ENCODE measurements at places on chromosomes 3 and 15.

DNA sequence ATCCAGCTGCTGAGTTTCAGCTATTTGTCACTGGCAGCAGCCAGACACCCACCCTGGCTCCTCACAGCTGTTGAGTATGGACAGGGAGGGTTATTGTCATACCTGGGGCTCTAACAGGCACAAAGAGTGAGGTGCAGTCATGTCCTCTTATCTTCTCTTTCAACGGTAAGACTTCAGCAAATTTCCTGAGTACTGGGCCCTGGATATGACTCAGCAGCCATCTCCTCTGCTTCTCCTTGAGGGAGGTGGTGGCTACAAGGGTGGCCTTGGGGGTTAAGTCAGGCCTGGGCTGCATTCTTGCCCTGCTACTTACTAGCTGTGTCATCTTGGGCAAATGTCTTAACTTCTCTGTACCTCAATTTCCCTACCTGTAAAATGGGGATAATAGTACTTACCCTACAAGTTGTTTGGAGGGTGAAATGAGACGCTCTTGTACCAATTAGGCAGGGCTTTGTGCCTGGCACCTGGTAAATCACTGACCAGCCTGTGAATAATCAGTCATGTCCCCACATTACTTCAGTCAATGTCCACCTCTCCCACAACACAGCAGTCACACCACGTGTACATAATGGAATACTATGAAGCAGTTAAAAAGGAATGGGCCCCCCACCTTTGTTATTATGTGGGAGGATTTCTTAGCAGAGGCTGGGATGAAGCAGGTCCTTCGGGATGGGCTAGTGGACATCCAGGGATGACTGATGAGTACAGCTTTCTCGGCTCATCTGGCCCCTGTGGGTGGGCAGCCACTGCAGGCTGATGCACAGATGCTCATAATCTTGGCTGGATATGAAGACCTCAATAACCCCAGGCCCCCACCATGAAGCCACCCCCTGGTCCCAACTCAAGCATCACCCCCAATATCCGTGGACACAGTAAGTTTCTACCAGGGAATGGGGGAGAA lies 528.8 kb downstream of the SHQ1 start:
- no peak for DNase-seq

DNA sequence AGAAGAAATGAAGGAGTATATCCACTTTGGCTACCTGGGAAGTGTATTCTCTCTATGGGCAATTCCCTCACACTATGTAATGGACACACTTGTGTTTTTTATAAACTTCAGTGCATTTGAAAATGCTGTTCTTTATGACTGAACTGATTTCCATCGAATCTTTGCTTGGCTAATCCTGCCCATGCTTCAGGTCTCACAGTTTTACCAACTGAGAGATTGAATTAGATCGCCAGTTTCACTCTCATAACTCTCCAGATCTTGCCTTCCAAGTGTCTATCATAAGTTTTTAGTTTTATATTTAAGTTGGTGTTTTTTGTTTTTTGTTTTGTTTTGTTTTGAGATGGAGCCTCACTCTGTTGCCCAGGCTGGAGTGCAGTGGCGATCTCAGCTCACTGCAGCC lies 73.5 kb upstream of the MBNL1 start:
- no peak for DNase-seq

- no peak for DNase-seq
Measured at GRCh38 chr3:44875596-44875995, 1.2 kb downstream of the TGM4 start.

DNA sequence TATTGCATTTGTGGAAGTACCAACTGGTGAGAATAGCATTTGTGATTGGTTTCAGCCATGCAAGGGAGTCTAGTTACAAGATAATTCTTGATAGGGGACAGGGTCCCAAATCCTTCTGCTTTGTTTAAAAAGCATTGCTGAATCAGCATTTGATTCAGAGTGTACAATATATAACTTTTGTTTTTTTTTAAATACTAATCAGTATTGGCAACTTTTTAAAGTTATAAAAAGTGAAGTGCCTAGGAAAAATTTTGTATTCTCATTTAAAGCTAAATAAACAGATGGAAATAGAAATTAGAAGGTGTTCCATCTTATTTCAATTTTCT lies 75.4 kb upstream of the SLC25A26 start:
- no peak for DNase-seq

- no peak for DNase-seq
Measured at GRCh38 chr3:108620250-108620649, 30.7 kb downstream of the DZIP3 start.

DNA sequence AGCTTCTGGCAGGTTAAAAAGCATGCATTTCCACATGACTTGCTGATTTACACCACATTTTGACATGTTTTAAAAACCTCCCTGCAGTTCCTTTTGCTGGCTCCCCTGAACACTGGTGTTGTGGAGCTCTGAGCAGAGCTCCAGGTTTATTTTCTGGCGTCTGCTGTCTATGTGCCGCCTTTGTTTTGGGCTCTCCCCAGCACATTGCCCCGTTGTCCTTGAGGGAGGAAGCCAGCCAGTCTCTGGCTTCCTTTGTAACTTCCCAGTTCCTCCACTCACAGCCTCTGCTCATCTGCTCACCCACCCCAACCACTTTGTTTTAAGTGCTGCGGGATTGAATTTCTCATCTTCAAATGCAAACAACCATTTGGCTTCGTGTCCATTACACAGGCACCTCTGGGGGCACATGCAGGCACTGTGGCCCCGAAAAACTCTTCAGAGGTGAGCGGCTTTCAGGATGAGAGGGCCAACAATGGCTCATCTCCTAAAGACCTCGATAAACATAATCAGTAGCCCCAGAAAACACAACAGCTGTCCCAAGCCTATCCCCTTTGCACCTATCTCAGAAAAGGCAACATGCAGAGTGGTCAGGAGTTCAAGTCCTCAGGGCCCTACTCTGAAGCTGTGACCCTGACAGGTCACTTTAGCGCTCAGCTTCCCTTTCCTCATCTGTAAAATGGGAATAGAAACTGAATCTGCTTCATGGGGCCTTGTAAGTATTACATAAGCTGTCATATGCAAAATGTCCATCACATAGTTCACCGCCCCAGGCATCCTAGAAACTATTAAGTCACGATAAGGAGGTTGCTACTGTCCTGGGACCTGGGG lies 1.3 kb upstream of the MEF2A start:
- DNase-seq = no peak

GRCh38 chr3:12578742-12579141 lies 21.9 kb downstream of the MKRN2 start:
- no peak for DNase-seq

DNA sequence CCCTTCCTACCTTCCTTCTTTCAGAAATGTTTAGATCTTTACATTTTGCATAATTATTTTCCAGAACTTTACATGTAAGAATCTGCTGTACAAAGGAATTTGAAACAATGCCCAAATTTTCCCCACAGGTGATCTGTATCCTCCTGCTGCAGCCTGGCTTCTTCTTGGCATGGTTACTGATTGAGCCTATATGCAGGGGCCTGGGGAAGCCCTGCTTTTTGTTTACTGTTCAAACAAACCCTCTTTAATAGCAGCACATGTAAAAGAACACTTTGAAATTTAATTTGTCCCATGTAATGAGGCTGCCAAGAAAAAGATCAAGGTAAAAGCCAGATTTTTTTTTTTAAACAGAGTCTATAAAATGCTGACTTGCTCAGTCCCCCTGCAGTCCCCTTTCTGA lies 432.2 kb downstream of the TUSC7 start:
- DNase-seq = no peak

DNA sequence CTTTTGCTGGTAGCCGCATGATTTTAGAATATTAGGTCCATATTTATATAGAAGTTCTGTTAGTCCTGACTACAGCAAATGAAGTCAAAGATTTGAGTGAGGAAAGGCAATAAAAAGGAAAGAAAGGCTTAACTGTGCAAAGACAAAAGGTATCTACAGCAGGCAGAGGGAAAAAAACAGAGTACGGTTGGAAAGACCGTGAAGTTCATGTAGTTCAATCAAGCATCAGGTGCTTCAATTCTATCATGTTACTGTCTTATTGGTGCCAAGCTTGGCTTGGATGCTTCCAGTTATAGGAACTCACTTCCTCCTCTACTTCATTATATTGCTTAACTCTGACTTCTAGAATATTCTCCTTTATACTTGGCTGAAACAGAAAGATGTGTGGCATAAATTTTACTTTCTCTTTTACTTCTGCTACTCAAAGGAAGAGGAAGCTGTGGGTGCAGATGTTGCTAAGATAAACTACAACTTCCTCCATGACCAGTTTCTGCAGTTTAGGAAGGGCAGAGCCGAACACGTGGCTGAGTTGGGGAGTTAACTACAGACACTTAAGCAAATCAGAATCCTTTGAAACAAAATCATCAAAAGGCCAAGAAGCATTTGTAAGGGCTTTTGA lies 72.6 kb upstream of the ZBED2 start:
- no peak for DNase-seq
